ENCODE measurements at places on chromosomes 2 and 18.

DNA sequence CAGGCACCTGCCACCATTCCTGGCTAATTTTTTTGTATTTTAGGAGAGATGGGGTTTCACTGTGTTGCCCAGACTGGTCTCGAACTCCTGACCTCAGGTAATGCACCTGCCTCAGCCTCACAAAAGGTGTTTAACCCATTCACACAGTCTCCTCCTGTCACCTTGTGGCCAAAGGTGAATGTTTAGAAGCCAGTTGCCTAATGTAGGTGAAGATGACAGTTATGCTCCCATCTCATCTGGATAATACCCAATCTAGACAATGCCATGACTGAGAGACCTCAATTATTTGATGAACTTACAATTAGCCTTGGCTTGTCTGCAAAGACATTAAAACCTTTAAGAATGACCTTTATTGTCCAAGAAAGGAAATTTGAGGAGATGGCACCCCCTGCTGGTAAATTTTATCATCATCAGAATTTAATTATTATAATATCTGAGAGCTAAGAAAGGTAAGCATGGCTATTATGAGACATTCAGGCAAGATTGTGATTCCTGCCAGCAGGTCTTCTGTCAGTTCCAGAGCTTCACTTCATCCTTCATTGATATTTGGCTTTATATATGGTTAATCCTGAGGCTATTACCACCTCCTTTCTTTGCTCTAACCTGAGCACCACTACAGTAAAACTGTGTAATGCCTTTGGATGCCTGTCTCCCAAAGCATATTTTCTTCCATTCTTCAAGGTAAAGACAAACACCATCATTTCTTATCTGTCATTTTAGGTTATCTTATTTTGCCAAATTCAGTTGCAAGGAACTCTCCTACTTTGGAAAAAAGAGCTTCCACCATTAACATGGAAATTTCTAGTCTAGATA lies 117.6 kb downstream of the FAM124B start:
- DNase-seq = no peak

GRCh38 chr18:11237484-11237883 lies 88.1 kb upstream of the PIEZO2 start:
- DNase-seq = no peak

GRCh38 chr2:46308081-46308480 lies 10.9 kb downstream of the EPAS1 start:
- no peak for DNase-seq

DNA sequence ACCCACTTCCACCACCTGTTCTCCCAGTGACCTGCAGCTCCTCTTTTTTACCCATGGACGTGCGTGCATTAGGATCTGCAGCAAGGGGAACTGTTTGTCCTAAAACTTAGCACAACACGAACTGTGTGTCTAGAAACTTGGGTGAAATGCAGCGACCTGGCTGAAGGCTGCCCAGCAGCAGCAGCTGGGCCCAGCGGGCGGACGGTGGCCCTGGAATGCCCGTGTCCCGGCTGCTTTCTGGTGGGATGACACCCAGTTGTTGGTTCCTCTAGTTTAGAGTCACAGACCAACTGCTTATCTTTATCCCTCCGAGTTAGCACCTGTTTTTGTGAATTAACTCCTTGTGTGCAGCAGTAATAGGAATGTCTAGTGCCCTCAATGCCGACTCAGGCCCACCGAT lies 61.9 kb upstream of the PXDN start:
- DNase-seq = no peak

GRCh38 chr2:60159519-60159918 lies 393.9 kb downstream of the BCL11A start:
- no peak for DNase-seq

GRCh38 chr2:131055169-131056065 lies 37.8 kb downstream of the FAM168B start:
- no peak for DNase-seq

DNA sequence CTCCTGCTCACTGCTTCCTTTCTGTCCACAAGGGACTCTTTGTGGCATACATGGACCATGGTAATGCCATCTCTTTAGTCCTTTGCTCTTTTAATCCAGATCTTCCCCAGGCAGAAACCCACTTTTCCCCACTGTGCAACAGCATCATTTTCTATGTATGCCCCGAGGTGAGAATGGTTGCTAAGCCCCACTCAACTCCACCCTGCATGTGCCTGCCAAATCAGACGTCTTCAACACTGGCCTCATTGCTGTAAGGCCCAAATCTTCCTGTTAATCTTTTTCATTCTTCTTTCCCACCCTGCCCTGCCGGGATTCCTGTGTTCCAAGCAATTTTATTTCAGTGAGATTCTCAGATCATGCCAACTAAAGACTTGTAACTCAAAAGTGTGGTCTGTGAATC lies 328.4 kb downstream of the PAX3 start:
- no peak for DNase-seq

GRCh38 chr2:180367815-180368214 lies 360.7 kb upstream of the CWC22 start:
- DNase-seq = no peak

- DNase-seq = no peak
Observed at GRCh38 chr2:213763354-213763753, 479.1 kb downstream of the SPAG16 start.

- DNase-seq = no peak
Observed at GRCh38 chr2:11073776-11074175, 81.5 kb upstream of the SLC66A3 start.

- DNase-seq = no peak
Observed at GRCh38 chr2:39849064-39849463, 70.0 kb upstream of the THUMPD2 start.

- DNase-seq = no peak
Observed at GRCh38 chr2:479031-479430, 191.1 kb upstream of the ALKAL2 start.

Measured in stimulated activated CD8-positive, alpha-beta memory T cell treated with anti-CD3 and anti-CD28 coated beads, Interleukin-15, amount 100 ng/mL, for 24 hours (primary cell).